ENCODE measurements at places on chromosomes 5 and 9. TPM values are rescaled to one million over a fixed set of nuclear protein-coding genes. Genes with fewer than 3 reads are reported as not detected.

- DNase-seq = no peak
Measured at GRCh38 chr9:113361304-113362018, 12.1 kb downstream of the BSPRY start.

GRCh38 chr9:38697776-38698300 lies 22.1 kb downstream of the FAM240B start:
- DNase-seq = no peak

DNA sequence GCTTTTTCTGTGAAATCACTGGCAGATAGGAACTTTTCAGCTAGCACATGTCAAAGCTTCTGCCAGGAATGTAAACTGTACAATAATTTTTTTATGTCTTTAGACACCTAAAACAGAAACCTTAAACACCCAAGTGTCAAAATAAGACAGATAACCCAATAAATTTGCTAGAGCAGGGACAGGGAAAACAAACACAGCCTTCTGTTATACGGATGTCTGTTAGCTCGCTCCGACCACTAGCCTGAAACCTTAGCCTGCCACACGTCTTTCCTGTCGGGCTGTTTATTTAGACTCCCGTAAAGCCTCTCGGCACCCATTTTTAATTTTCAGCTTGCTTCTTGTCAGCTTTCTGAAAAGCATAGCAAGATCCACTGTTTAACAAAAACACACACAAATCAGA lies 355.4 kb upstream of the SLC24A2 start:
- DNase-seq = no peak

The TMCO6 gene
- total RNA-seq = 23.3 TPM

The DAB2 gene
- total RNA-seq = not detected

- no peak for DNase-seq
Measured at GRCh38 chr9:123631862-123632261, 275.9 kb downstream of the CRB2 start.

DNA sequence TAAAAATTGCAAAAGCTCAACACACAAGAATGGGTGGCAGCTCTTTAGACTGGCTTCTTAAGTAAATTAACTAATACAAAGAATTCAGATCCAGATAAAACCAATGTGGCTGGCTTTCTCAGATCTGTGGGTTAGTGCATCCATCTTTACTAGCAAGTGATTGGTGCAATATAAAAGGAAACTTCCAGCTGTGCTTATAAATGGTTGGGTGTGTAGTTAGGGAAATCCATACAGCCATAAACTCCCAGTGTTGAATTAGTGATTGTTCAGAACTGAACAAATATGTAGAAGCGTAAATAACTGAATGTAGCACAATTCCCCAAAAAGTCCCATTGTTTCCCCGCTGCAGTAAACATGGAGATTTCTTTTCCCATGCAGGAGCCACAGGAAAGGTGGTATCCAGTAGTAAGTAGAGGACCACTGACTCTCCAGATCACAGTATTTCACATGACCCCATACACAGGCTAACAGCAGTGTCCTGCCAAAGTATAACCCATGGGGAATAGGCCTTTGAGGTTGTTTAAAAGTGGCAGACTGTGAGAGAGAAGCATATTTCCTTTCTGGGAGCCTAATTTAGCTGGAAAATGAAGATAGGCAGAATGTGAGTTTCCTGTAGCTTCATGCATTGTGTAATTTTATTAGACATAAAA lies 173.1 kb upstream of the SLC12A2 start:
- DNase-seq = no peak

DNA sequence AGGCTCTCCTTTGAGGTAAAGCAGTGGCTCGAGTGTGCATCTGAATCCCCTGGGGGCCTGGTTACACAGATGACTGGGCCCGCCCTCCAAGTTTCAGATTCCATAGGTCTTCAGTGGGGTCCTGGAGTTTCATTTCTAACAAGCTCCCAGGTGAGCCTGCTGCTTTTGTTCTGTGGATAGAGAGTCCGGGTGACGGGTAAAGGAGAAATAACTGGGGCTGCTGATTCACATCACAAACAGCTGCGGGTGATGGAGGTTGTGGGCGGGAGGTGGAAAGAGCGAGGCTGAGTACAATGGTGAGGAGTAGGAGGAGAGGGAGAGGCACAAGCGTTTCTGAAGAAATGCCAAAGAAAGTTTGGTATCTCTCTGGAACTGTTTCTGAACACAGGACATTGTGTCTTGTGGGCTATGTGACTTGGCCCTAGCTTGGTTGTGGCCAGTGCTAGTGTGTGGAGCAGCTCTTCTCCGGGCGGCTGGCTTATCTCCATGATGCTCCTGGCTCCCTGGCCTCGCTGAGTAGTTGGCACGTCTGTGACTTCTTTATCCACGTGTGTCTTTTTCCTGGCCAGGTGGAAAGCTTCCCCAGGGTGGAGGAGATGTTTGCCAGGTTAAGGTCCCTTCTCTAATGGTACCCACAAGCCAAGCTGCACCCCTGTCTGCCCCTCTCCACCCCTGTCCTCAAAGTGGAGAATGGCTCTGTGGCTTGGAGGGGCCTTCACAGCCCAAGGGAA lies 61.7 kb downstream of the HSPA4 start:
- DNase-seq = no peak

DNA sequence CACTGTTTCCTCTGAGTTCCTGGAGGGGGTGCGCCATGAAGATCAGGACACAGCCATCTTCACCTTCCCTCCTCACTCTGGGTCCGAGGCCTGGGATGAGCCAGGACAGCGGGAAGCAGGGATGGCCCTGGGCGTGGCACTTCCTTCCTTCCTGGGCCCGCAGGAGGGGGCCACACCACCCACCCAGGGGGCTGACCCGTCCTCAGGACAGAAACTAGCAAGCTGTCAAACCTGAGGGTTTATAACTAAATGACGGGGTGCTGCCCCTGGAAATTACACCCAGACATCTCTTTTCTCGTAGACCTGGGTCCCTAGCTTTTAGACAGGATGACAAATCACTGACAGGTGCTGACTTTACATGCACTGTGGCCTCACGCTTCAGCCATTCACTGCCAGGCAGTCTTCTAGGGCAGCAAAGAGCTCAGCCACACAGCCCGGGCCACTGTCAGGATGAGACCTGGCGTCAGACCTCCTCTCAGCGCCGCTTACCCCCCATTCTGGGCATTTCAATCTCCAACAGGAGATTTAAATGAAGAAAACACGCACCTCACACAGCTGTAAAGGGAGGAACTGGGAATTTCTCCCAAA lies 8.1 kb downstream of the FCN2 start:
- DNase-seq = no peak

The ANKRD18A gene
- total RNA-seq = not detected

DNA sequence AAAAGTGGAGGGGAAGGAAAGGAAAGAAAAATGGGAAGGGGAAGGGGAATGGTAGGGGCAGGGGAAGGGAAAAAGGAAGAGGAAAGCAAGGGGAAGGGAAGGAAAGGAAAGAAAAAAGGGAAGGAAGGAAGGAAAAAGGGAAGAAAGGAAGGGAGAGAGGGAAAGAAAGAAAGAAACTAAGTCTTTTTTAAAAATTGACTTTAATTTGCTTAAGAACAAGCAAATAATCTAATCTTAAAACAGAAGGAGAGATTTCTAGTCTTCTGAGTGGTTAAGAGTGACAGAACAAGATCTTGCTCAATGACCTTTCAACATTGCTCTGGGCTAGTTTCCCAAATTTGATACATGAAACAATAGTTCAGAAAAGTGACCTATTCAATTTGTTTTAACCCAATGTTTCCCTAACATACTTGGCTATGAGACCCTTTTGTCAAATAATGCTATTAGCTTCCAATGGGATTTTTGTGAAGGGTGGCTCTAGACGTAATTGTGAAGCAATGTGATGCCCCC lies 33.4 kb upstream of the GLIS3 start:
- DNase-seq = no peak

The NEUROG1 gene
- total RNA-seq = not detected

DNA sequence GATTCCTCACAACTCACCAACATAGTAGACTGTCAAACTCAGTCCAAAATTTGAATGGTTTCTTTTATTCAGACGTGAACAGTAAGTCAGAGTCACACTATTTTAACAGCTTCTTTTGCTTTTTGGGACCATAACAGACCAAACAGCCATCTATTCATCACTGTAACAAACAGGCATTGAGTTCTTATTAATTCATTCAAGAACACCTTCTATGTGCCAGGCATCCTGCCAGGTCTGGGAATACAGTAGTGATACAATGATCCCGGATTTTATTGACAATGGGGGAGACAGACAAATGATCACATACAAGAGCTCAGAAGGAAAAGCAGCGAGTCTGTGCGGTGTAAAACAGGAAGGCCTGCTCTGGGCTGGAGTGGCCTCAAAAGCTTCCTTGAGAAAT lies 153.3 kb upstream of the ERCC6L2 start:
- no peak for DNase-seq

- DNase-seq = no peak
Measured at GRCh38 chr5:30413540-30413939, 779.9 kb upstream of the CDH6 start.

The ENTPD8 gene
- not detected for total RNA-seq

The RIGI gene
- 11.3 TPM for total RNA-seq

DNA sequence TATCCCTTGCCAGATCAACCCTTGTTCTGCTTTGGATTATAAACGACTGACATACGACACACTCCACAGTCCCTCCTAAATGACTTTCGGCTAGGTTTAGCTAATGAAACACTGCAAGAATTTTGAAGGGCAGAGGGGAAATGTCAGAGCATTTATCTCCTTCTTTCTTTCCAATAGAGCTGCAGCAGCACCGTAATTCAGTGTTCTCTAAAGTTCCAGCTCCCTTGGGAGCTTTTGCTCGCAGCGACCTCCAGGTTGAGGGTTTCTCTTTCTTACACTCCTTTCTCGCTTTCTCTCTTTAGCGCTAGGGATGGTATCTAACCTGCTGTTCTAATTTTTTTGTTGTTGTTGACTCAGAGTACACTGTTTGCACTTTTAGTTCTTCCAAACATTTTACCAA lies 467.1 kb upstream of the ST8SIA4 start:
- no peak for DNase-seq

The IFNA2 gene
- not detected for total RNA-seq

DNA sequence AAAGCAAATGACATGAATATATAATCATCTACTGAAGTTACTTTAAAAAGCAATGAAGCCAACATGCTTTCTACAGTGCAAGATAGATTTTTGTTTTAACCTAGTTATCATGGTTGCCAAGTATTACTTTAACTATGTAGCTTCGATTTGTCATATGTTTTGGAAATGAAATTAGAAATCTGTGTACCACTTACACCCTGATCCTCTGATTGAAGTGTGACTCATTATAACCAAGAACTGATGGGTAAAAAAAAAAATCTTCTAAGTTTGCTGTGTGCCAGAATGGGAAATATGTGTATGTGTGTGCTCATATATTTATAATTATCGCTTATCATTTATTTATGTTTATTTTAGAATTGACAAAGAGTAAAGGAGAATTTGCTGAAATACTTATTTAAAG lies 9.1 kb upstream of the CDC42SE2 start:
- no peak for DNase-seq

DNA sequence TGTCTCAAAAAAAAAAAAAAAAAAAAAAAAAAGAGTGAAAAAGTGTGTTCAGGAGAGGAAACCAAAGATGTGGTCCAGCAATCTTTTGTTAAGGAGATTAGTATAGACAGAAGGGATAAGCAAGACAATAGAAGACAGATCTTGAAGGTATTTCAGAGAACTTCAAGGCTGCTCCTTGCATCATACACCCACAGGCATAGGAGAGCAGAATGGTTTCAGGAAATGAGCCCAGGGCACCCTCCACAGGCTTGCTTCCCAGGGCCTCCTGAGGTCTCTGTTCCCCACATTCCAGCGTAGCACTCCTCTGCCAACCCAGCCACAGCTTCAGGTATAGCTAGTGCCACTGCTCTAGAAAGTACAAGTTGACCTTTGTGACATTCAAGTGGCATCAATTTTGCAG lies 65.8 kb downstream of the FSTL4 start:
- DNase-seq = no peak

The TNFSF8 gene
- 0.69 TPM for total RNA-seq

DNA sequence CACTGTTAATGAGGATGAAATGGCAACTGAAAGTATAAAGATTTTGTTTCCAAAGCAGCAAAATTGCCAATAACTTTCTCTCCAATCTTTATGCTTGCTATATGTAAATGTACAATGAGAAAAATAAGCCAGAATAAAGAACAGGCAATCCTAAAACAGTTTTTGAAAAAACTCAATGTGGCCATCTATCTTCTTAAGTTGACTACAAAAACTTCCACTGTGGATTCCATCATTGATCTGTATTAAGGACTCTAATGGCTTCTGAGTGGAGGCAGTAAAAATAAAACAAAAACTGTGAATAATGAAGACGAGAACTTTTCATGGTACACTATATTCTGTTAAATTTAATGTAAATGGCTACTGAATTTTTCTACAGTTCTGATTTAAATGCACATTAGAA lies 382.9 kb downstream of the TMEM232 start:
- DNase-seq = no peak

The FOXD4L6 gene
- total RNA-seq = not detected

GRCh38 chr5:77231471-77232138 lies 21.1 kb downstream of the PDE8B start:
- DNase-seq = no peak

- DNase-seq = no peak
Measured at GRCh38 chr9:130110596-130111021, 56.9 kb downstream of the GPR107 start.

DNA sequence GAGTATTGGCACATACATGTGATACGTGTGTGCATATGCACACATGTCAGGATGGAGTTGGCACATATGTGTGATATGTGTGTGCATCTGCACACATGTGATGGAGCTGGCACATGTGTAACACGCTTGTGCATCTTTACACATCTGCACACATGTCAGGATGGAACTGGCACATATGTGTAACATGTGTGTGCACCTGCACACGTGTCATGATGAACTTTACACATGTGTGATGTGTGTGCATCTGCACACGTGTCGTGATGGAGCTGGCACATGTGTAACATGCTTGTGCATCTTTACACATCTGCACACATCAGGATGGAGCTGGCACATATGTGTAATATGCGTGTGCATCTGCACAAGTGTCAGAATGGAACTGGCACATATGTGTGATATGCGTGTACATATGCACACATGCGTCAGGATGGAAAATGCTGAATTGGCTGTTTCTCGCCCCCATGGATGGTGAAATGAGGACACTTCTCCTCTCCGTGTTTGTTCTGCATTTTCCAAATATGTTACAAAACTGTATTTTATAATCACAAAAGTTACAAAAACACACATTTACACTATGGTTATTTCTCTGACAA lies 16.3 kb upstream of the SLC6A19 start:
- DNase-seq = no peak

DNA sequence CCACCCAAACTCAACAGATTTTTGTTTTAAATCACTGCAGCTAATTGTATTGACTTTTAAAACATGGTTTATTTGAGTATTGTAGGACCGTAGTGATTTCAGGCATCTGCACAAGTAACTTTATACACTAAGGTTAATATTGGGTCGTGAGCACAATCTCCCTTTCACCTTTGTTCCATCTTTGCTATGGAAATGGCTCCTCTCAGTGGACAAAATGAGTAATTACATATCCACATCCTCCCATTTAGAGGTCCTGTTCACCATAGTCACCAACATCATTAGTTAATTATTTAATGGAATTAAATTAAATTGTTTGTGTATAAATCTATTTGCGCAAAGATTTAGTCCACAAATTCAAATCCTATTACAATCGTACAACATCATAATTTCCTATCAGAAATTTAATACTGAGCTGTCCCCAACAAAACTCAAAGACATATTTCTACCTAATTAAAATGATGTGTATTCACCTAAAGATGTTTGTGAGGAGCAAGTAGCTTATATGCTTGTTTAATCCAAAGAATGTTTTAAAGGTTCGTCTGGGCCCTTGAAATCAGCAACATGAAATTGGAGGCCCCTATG lies 173.0 kb upstream of the DAPK1 start:
- no peak for DNase-seq

GRCh38 chr5:176466245-176466871 lies 18.2 kb downstream of the FAF2 start:
- no peak for DNase-seq

- DNase-seq = no peak
Measured at GRCh38 chr5:113489299-113489698, 1.0 kb upstream of the MCC start.
